ENCODE measurements at places on chromosomes 1 and 21.
A peak's percentile ranks its signal among the peaks of the same experiment; 100 is the strongest.

- no peak for DNase-seq
Observed at GRCh38 chr1:17120962-17121837, 1.9 kb upstream of the PADI2 start.

DNA sequence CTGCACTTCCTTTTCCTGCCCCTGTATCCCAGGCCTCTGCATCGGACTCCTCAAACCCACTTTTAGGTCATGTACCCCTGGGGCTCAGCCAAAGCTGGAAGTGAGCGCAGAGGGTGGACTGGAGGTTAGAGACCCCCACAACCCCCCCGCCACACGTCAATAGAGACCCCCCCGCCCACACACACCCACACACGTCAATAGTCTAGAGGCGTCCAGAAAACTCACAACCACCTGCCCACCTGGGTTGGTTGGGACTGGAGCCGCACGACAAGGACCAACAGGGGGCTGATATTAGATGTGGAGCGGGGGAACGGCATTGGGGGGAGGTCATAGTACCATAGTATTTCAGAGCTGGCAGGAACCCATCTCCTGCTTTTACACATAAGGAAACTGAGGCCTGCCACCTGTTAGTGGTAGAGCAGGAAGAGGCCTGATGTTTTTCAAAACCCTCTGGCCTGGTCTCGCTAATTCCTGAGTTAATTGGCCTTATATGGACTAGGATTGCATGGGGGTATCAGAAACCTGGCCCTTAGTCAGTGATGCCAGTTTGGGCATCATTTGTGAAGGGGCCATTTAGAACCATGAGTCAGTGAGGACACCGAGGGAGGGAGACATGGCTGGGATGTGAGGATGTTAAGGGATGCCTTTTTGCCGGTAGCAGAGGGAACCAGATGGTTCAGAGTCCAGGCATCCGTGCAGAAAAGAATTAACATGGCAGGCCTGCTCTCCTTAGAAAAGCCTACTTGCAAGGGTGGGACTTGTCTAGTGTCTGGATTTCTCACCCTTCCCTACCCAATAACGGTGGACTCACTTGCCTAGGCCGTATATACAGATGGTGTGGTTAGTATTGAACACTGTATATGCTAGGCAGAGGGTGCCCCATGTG lies 1.1 kb downstream of the NENF start:
- peak; percentile 24 for DNase-seq

DNA sequence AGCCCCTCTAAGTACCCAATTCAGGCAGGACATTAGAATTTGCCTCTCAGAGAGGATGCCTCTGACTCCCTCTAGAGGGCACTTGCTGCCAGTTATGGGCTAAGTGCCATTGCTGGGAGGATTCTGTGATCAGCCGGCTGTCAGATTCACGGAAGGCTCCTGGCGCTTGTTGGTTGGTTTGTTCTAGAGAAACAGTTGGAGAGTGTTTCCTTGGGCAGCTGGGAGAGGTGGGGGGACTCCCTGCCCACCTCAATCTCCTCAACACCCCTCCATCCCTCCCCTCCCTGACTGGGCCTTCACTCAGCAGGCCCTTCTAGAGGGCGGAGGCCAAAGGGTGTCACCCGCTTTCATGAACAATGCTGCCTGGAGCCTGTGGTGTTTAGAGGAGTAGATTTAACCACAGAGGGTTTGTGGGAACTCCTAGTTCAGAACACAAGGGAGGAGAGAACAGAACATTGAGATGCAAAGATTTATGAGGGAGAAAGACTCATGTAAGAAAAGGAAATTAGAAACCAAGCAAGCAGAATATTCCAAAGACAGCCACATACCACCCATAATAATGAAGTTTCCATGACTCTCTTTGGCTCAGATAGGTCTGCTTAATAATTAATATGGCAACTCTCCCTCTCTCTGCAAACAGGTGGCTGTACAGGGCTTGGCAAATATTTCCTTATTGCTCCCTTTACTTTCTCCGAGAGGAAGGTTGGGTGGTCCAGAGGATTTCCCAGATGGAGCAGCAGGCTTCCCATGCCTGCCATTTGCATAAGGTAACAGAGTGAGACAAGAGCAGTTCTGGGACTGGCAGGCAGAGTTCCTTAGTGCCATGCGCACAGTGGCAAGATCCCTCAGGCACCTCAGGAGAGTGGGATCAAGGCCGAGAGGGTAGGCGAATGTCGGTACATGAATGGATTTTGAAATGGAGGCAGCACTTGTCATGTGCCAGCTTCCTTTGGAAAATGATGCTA lies 30.0 kb upstream of the ACP6 start:
- peak; percentile 86 for DNase-seq

- no peak for DNase-seq
Observed at GRCh38 chr1:158274797-158275196, 14.9 kb upstream of the CD1C start.

DNA sequence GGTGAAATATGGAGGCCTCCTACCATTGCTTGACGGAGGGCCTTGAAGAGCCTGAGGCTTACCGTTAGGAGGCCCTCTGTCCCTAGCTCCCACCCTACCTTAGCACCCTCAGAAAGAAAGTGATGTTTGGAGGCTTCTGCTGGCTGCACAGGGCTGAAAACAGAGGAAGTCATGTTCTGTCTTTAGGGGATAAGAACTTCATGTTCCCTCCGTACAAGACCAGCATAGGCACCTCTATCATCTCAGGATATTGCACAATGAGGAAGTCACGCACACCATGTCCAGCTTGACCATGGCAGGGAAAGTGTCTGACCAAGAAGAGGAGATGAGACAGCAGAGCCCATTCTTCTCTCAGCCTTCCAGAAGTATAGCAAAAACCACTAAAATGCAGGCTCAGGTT lies 13.8 kb downstream of the ADORA3 start:
- DNase-seq, result no peak

- DNase-seq, result no peak
Observed at GRCh38 chr1:88634538-88634937, 49.5 kb upstream of the PKN2 start.

- DNase-seq, result no peak
Observed at GRCh38 chr1:119829625-119830024, 18.4 kb upstream of the REG4 start.

DNA sequence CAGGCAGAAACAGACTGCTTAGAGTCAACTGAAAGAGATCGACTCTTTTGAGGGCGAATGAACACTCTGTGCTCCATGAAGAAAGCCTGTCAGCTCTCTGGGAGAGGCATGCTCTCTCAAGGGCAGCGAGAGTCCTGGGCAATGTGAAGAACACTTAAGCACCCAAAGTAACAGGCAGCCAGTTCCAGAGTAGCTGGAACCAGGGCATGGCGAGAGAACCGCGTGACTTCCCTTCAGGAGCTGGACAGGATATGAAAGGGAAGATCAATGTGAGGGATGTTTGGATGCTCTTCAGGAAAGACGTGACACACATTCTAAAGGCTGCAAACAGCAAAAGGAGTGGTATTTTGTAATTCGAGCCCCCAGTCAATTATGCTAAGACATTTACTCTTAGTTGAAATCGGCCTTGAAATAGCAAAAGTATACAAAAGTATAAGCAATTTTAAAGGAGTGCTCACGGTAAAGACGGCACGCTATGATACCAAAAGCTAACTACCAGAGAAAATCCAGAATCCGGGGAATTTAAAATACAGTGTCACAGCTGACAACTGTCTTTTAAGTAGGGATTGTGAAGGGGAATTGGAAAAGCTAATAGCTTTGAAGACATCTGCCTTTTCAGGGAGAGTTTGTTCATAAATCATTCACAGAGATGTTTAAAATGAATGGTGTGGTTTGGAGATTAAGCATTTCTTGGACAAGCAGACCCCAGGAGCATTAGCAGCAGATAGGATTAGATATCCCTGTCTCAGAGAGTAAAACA lies 20.8 kb downstream of the ADAMTS5 start:
- peak; percentile 27 for DNase-seq

DNA sequence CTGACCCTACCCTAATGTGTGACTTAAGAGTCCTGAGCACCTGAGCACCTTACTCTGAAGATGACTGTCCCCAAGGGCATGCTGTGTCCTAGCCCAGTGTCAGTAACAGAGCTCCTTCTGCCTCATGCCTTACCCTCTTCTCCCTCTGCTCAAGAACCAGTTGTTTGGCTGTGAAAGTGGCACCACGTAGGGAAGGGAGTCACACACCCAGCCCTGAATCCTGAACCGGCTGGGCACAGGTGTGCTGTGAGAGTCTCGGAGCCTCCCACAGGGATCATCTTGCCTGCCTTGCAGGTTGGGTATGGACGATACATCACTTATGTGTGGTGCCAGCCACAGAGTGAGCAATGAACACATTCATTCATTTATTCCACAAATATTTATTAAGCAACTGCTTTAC lies 220.6 kb downstream of the DYRK1A start:
- no peak for DNase-seq

DNA sequence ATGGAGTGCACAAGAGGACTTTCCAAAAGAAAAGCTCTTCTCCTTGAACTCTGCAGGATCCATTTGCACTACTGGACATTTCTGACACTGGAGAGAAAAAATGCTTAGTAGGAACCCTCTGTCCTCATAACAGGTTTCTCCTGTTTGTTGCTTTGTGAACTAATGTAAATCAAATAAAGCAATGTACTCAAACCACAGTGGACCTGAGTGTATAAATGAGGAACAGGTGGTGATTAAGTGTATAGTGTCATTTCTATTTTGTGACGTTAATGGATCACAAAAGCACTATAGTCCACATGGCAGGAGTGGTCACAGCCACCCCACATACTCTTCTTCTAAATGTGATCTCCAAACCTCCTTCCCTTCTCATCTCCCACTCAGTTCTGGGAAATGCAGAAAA lies 268.4 kb upstream of the DUSP10 start:
- no peak for DNase-seq

DNA sequence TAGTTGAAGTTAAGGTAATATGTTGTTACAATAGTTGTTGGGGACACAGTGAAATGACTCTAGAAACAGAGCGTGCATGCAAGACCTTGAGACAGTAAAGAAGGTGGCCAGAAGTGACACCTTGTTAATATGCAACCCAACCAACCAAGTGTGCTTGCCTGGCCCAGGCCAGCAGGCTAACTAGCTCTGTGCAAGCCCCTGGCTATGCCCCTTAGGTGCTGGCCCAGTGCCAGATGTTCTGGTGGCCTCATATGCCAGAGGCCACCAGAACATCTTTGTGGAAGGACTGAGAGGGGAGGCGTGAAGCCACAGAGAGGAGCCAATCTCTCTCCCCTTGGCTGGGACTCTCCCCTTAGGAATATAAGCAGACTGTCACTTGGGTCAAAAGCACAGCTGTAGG lies 111.2 kb upstream of the JUN start:
- no peak for DNase-seq

- DNase-seq, result no peak
Observed at GRCh38 chr1:248102847-248103246, 7.9 kb downstream of the OR2L13 start.

GRCh38 chr1:41856944-41857285 lies 61.8 kb downstream of the HIVEP3 start:
- peak; percentile 69 for DNase-seq

DNA sequence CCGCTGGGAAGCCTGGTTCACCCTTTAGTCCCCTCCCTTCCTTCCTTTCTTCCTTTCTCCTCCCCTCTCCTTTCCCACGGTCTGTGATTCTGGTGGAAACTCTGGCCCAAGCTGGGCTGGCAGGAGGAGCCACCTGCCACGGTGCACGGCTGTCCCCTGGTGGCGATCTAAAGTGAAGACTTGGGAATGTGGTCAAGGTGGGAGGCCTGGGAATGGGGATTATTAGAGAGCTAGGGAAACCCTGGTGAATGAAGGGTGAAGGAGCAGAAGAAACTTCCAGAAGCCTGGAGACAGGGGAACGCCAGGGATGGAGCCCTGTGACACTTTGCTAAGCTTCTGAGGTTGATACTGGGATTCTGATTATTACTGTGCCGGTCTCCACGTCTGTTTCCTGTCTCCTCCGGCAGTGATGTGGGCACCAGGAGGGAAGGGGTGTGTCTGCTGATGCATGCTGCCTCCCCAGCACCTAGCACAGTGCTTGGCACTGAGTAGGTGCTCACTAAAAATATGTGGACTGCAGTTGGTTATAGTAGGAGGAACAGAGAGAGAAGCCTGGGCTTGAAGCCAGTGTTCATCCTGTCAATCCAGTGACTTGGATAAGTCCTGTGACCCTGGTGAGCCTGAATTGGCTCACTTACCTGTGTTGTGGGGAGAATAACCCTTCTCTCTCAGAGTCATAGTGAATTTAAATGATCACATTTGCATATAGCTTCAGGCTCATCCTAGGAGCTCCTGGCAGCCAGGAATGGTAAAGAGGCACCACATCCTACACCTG lies 71.2 kb upstream of the NBPF3 start:
- peak; percentile 90 for DNase-seq

- DNase-seq, result peak; percentile 66
Observed at GRCh38 chr1:93567255-93567918, 114.2 kb downstream of the BCAR3 start.

DNA sequence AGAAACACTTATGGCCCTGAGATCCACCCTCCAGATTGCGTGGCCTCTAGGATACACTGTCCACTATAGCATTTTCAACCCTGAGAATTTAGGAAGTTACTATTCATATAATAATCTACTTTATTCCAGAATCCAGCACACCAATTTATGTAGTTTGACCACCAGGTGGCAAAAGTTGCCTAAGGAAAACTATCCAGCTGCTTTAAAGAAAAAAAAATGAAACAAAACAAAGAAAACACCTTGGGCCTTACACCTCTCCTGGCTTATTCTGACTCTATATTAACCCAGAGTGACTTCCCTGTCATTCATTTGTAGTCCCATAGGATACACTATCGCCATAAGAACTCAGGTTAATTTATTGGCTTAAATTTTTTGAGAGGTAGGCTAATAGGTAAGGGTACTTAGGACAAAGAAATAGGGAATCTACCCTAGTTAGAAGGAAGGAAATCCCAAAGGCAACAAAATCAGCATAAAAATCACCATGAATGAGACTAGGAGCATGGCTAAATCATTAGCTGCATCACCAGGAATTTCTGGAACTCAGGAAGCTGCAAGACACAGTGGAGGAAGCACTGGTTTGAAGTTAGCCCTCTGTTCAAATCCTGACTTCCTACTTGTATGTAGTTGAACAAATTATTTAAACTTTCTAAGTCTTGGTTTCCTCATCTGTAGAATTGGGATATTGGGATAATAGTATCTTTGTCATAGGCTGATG lies 107.5 kb downstream of the SPAG17 start:
- peak; percentile 33 for DNase-seq

GRCh38 chr1:2388004-2388913 lies 3.1 kb downstream of the MORN1 start:
- no peak for DNase-seq

- peak; percentile 65 for DNase-seq
Observed at GRCh38 chr1:55724551-55725325, 509.6 kb upstream of the USP24 start.

GRCh38 chr1:248813546-248813945 lies 12.2 kb downstream of the SH3BP5L start:
- DNase-seq, result no peak

GRCh38 chr1:240232530-240232929 lies 140.8 kb downstream of the FMN2 start:
- peak; percentile 52 for DNase-seq

DNA sequence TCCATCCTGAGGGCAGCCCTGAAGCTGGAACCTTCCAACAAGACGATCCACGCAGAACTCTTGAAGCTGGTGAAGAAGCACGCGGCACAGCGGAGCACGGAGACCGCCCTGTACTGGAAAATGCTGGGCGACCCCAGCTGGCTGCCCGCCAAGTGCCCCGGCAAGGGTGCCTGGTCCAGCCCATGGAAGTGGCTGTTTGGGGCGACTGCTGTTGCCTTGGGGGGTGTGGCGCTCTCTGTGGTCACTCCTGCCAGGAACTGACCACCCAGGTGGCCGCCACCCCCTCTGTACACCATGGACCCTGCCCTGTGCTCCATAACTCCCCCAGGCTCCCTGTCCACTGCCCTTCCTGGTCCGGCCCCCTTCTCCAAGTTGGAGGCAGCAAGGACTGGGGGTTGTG lies 90.8 kb downstream of the PPP1R12B start:
- DNase-seq, result no peak

GRCh38 chr1:76264642-76265041 lies 190.1 kb downstream of the ST6GALNAC3 start:
- no peak for DNase-seq

Measured in GM03348 (cell line).